ENCODE measurements at places on chromosomes 6 and 20.

- DNase-seq: no peak
Measured at GRCh38 chr6:11485271-11485670, 52.3 kb upstream of the TMEM170B start.

DNA sequence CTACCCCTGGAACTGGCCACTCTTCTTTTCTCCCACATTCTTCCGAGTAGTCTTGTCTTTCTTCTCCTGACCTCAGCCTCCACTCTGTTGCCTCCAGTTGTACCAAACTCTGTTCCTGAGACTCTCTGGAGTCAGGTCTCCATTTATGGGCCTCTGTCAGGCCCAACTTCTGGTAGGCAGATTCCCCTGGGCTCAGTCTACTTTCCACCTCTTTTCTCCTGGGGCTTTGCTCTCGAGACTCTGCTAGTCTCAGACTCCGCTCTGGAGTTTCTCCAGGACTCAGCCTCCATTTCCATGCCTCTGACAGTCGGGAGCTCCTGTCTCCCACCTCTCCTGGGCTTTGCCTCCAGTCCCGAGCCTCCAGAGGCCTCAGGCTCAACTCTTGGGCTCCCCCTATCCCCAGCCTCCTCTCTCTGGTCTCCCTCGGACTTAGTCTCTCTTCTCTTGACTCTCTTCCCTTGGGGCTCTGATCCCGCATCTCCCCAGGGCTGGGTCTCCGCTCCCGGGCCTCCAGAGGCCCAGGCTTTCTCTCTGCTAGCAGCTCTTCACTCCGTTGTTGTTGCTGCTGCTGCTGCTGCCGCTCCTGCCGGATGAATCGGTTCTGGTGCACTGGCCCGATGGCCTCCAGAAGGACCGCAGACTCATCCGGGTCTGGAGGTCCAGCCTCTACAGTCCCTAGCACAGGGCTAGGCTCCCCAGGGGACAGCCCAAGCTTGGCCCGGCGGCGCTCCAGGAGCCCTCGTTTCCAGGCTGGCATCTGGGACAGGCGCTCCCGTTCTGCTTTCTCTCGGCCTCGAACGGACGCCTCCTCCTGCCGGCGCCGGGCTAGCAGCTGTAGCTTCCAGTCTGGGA, 1.1 kb downstream of the PPP1R18 start:
- peak; percentile 68 for DNase-seq

GRCh38 chr20:39706184-39706663, 744.1 kb downstream of the DHX35 start:
- DNase-seq: peak; percentile 63

GRCh38 chr6:116672306-116672705, 3.7 kb upstream of the ZUP1 start:
- DNase-seq: no peak

- DNase-seq: no peak
Measured at GRCh38 chr6:130364224-130364780, 1.5 kb upstream of the TMEM200A start.

DNA sequence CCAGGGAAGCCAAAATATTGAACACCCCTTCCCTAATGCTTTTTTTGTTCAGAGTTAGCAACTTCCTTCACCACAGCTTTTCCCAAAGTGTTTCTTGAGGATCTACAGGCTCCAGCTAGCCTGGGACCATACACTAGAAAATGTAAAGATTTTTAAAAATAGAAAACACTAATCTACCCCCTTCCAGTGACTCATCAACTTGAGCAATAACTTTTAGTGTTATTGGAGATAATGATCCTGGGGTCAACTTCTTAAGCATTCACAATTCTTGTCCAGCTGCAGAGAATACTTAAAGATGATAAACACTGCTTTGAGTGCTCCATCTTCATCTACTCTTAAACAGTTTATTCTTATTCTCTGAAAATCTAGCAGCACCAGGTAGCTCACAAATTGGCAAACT, 131.6 kb downstream of the COL9A1 start:
- no peak for DNase-seq

DNA sequence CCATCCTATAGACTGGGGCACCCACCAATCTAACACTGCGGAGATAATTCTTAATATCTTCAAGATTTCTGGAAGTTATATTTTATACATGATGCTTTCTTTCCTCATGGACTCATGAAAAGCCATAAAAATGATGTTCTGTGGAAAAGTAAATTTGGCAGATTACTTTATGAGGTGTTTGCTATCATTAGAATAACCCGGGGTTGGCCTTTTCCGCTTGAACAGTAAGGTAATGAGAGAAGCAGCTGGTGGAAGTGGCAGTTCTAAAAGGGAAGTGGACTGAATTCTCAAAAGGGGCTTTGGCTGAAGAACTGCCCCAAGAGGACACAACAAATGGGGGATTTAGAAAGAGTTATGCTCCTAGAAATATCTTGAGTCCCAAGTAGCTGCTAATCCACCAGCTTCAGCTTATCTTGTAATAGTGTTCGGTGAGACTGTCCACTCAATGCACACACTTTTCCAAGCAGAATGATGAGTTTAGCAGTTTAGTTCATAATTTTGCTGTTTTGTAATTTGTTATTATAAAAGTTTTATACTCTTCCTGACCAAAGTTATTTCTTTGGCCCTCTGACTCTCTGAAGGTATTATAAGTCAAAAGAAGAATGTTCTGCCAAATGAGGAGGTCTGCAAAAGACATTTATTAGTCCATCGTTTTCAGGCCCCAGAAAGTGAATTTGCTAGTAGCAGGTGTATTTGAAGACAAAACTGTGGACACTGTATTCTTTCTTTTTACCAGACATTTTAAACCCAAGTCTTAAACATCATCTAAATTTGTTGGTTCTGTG, 2.9 kb downstream of the ISM1 start:
- DNase-seq: no peak

DNA sequence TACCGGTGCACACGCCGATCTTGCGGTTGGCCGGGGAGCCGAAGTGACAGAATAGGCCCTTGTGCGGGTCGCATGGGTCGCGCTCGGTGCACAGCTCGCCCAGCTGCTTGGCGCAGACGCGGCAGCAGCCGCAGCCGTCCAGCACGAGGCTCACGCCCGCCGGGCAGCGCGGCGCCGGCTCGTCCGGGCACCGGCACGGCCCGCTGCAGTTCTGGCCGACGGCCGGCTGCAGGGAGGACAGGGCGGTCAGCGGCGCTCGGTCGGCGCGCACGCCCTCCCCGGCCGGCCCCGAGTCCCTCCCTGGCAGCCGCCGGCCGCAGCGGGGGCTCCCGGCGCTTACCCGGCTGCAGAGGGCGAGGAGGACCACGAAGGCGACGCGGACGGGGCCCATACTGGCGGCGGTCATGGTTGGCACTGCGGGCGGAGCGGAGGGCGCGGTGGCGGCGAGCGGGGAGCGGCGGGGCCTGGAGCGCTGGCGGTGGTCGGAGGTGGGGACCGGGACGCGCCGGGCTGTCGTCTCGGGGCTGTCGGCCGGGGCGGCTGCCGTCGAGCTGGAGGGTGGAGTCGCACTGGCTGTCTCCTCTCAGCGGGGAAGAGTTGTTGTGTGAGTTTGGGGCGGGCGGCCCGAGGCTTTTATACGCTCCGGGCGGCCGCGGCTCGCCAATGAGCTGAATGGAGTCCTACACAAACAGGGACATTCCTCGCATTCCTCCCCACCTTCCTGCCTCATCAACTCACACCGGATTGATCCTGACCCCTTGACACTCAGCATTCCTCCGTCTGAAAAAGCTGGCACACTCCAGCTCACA, at the start of gene CCN2:
CCN2 (minus strand) TSS at position 606 of the 809 bp plus-strand sequence; CDS start at position 406, 200 bp downstream.
- DNase-seq: peak; percentile 88

DNA sequence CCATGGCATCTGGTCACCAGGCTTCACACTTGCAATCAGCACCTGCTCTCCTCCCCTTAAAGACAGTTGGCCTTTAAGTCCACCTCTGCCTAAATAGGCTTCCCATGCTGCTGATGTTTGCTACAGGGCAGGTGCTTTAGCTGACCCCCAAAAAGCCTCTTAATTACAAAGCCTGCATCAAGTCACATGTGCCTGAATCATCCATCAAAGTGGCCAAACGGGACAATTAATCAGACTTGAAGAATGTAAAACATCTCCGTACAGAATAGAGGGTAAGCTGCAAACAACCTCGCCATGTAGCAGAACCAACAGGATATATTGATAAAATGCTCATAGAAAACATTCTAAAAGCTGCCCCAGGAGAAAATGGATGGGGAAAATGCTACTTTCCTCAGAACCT, 7.4 kb downstream of the LY86 start:
- no peak for DNase-seq

DNA sequence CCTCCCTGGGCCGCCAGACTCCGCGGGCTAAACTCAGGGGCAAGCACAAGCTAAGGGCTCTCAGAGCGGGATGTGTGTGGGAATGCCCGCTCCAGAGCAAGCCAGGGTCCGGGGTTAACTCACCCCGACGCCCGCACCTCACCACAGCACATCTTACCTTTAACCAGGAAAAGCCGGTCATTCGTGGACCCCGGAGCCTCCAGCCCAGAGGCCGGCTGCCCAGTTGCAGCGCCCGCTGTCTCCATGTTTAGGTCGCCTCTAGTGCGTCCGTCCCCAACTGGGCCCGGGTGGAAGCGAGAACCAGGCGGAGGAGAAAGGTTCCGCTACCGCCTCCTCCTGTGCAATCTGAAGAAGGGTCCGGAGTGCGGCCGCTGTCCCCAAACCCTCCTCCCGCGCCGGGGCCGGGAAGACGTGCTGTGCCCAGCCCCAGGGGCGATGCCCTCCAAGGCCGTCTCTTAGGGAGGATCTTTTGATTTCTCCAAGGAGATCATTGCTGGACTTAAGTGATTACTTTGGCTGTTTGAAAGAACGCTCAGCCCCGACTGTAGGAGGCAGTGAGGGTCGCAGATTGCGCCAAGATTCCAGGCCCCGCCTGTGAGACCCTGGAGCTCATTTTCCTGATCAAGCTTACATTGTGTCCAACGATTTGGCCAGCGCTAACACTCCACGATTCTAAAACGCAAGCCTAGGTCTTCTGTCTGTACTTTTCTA, at the start of gene TMEM242:
TMEM242 (minus strand) TSS at position 265 of the 711 bp plus-strand sequence; CDS start at position 245, 20 bp downstream.
- DNase-seq: peak; percentile 92

- no peak for DNase-seq
Measured at GRCh38 chr6:15499591-15499990, 163.2 kb downstream of the DTNBP1 start.

DNA sequence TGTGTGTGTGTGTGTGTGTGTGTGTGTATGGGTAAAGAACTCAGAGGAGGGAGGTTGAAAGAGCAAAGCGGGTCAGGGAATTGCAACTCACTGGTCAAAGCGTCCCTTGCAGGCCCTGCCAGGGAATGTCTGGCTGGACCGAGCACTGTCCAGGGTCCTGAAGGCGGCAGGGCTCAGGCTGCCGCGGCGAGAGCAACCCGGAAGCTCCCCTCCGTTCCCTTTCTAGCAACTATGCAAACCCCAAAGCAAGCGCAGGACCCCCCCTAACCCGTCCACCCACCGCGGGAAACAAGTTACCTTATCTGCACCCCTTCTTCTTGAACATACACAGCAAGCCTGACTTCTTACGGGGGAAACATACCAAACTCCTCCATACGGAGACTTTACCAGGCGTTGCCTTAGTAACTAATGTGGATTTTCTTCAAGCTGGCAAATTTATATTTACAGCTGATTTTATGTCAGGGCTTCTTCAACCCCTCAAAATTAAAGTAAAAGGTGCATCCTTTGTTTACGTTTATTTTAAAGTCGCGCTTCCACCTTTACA, 538 bp upstream of the GRM1 start:
- DNase-seq: peak; percentile 69

DNA sequence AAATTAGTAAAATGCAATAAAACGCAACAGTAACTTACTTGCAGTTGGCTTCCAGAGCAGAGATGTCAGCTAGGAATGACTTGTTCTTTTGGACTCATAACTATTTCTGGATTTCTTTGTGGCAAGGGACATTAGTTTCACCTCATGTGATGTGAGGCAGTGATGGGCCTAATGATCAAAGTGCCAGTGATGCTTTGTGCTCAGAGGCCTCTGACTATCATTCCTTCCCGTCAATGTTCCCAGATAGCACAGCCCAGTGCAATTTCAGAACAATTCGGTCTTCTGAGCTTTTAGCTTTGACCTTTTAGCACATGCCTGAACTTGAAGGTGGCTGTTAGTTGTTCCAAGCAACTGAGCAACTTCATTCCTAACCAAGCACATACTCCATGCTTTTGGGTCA, 596.8 kb downstream of the TFAP2B start:
- no peak for DNase-seq

GRCh38 chr6:158131926-158132325, 36.1 kb downstream of the SERAC1 start:
- no peak for DNase-seq

GRCh38 chr6:139373928-139374356, 506 bp downstream of the CITED2 start:
- peak; percentile 76 for DNase-seq

DNA sequence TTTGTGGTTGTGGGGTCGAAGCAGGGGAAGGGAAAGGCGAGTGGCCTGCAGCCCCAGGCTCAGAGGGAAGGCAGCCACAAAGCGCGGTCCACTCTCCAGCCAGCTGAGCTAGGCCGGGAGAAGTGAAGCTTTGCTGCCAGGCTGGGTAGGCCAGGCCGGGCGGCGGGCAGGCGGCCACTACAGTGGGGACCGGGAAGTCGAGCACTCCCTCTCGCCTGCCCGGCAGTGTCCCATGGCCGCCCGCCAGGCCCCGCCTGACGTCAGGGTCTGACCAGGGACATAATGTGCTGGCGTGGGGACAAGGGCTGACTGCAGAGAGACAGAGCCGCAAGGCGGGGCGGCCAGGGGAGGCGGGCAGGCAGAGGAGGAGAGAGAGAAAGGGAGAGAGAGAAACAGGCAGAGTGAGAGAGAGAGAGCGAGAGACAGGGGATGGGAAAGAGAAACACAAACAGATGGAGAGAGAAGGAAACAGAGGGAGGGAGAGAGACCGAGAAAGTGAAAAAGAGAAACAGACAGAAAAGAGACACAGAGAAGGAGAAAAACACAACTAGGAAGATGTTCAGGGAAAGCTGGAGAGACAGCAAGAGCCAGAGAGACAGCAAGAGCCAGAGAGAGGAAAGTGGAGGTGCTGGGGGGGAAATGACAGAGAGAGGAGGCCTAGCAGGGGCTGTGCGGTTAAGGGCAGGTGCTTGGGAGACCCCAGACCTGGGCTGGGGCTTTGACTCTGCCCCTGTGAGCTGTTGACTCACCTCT, 94.5 kb upstream of the PTPN1 start:
- DNase-seq: peak; percentile 99

GRCh38 chr20:11274141-11274594, 600.4 kb upstream of the JAG1 start:
- DNase-seq: no peak

DNA sequence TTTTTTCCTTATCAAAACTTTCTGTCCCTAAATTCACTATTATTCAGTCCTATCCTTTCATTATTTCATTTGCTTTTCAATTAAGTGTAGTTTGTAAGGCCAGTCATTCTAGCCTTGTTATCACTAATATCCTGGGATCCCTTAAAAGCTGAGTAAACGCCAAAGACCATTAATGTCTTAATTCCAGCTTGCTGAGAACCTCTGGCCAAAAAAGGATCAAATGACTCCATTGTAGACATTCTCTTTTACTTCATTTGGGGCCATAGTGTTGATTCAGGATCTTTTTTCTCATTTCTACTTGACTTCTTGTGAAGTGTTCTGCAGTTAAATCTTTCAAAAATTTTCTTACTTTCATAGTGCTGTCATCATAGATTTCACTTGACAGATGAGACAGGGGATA, 379.7 kb downstream of the LAMA2 start:
- DNase-seq: no peak

DNA sequence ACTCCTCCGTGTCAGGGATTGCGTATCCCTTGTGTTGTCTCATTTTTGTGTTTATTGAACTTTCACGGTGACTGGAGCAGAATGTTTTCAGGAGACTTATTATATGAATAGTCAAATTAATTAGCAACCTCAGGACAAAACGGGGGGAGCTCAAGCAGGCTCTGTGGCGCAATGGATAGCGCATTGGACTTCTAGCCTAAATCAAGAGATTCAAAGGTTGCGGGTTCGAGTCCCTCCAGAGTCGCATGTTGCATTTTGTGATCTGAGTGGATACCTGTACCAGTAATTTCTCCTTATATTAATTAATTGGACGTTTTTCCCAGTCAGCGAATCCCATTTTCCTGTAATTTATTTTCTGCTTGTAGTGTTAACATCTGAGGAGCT, 89.1 kb upstream of the ZNF184 start:
- no peak for DNase-seq

All from sciatic nerve (tissue), 2 donors.